ENCODE measurements at places on chromosomes 5 and 9.
A peak's percentile ranks its signal among the peaks of the same experiment; 100 is the strongest.

DNA sequence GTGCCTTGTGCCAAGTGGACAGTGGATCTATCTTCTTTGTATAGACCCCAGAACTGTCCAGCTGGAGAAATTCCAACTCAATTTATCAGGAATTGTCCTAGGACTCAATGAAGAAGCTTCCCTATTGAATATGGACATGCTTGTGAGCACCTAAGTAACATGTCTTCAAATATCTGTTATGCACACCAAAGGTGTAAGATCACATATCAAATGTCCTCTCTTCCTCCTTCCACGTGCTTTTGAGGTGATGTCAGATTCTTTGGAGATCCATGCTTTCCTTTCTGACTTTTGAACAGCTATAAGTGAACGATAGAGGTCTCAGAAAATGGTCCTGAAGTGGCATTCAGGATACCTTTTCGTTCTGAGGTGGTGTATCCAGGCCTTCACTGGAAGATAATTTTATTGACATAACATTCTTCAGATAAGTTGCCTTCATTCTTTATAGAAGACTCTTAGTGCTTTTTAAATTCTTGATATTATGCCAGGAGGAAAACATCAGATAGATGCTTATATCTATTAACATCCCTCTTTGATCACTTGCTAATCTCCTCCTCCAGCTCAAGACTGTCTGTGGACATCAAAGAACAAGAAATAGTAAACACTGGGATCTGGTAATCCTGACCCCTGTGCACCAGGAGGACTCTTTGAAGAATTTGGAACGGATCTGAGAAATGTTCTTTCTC, 246.4 kb downstream of the SMARCA2 start:
- no peak for ATAC-seq

DNA sequence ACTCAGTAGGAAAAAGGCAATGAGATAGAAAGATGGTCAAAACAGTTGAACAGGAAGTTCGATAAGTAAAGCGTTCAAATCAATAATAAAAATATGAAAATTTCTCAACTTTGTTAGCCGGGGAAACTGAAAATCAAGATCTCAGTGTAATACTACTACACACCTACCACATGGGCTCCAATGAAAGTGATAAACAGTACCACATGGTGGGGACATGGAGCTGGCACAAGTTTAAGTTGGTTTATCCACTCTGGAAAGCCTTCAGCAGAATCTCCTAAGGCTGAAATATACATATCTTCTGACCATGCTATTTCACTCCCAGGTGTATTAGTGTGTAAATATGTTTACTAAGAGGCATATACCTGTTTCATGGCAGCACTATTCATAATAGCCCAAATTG, 126.8 kb downstream of the NXNL2 start:
- no peak for ATAC-seq

DNA sequence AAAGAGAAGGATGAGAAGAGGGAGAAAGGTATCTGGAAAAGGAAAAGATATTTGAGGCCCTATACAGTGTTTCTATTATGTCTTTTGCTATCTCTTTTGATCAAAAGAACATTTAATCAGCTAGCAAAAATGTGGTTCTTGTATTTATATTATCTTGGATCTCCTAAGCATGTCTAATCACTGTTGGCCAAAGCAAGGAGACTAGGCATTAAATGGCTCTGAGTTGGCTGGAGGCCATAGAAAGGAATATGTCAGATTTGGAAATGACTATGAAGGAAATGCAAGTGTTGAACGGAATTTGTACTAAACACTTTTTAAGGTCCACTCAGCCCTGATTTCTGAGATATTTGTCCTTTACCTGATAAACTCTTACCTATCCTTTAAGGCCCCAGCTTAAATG, 22.4 kb upstream of the THG1L start:
- no peak for ATAC-seq

- peak; percentile 19 for ATAC-seq
Observed at GRCh38 chr5:127396490-127397155, 106.0 kb downstream of the MEGF10 start.

DNA sequence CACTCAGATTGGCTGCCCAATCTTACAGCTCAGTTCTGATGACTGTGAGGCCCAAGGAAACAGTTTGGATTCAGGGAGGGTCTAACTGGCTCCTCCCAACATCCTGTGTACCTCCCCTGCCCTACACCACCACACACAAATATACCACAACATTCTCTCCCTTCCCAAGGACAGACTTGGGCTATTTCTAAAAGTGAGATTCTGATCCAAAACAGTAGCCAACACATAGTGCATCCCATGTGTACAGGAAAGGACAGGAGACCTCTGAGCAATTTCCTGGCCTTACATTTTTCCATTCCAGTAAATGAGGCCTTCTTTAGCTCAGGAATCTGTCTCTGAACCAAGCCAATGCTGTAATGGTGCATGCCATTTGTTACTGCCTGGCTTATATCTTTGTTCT, 20.8 kb downstream of the ZNF366 start:
- no peak for ATAC-seq

DNA sequence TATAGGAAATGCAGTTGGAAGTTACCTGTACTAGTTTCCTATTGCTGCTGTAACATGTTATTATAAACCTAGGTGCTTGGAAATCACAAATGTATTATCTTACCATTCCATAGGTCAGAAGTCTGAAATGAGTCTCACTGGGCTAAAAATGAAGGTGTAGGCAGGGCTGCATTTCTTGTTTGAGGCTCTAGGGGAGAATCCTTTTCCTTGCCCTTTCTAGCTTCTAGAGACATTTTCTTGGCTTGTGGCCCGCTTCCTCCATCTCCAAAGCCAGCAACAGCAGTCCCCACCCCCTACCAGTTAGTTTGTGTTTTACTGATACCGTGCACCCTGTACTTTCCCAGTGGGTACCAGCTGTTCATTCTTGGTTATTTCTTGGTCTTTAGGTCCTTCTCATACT, 153.3 kb downstream of the SLF1 start:
- no peak for ATAC-seq

DNA sequence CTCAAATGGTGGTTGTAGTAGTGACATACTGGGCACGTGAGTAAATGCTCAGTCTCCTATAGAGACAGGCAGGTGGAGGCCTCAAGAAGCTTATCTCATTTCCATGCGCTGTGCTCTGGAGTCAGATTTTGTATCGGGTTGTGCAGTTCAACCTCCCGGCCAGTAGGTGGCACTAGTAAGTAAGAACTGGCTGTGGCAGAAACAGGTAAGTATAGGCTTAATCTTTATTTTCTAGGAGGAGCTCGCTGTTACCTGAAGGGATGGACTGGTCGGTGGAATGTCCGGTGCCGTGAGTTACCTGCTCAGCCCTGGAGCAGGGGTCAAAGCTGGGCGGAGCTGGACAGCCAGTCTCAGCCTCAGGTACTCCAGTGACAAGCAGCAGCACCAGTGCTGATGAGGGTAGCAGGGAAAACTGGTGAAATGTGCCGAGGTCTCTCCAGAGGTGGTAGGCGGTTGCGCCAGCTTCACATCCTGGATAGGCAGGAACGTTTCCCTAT, 880.1 kb upstream of the SEMA6A start:
- peak; percentile 56 for ATAC-seq

DNA sequence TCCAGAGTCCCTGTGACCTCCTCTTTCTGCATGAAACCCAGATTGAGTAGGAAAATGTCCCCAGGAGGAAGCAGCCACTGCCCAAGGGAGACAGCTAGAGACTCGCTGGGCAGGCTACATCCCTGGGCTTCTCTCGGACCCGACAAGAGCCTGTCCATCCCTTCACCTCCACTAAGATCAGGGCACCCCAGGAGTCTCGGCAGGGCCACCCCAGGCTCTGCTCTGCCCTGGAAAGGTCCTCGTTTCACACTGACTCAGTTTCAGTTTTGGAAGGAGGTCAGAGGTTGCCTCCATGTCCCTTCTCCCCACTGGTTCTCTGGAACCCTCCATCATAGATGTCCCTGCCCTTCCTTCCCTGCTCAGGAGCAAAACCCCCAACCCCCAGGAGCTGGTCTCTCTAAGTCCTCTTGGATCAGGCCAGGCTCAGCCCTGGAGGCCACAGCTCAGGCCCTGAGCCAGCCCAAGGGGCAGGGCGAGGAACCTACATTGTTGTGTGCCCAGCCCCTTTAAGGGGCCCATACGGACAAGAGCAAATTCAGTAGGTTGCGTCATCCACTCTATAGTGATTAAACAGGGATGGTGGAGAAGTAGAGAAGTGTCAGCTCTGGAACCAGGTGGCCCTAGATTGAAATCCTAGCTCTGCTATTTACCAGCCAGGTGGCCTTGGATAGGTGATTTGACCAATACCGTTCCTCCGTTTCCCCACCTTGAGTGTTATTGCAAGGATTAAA, 37.4 kb downstream of the C9orf50 start:
- no peak for ATAC-seq

DNA sequence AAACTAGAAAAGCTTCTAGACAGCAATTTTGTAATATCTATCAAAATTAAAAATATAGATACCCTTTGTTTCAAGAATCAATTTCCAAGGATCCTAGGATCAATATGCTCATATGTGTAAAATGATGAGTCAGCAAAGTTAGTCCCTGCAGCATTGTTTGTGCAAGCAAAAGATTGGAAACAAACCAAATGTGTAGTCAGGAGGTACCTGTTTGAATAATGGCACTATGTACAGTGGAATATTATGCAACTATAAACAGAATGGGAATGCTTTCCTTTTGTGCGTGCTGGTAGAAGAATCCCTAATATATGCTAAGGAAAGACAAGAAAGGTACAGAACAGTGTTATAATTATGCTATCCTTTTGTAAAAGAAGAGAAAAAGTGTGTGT, 58.5 kb upstream of the PJA2 start:
- peak; percentile 20 for ATAC-seq

DNA sequence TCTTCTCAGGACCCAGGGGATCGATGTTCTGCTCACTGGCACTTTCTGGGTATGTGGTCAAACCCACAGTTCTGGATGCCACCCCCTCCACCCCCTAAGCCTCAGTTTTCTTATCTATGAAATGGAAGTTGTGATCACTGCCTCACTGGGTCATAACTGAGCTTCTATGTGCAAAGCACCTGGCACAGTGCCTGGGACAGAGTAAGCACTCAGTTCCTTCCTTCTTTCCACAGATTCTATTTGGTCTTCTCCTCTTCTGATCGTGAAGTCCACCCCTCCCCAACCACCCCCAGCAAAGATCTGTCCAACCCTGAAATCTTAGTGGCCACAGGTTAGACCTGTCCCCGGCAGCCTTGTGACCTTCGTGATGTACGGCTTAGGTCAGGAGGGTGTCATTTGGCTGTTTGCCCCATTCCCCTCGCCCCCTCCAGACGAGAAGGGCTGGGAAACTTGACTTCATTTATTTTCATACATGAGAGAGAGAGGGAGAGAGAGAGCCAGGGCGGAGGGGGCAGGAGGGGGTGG, 181.4 kb downstream of the FGF18 start:
- no peak for ATAC-seq

DNA sequence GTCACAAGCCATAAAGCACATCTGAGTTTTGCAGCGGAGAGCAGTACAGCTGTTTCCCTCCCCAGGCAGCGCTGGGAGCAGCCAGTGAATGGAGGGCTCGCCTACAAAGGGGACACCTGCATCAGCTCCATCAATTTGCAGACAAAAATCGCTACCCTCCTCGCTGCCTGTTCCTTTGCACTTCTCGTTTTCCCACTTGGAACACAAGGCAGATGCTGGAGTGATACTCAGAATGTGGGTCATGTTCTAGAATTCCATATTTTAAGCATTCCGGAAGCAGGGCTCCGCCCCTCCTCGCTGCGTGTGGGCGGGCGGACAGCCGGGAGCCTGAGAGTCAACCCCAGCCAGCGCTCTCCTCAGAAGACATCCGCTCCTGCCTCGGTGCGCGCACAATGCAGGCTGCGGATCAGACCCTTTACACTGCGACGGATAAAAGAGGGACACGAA, 92.1 kb downstream of the LMNB1 start:
- peak; percentile 79 for ATAC-seq

GRCh38 chr5:1011226-1011631, 2.6 kb downstream of the NKD2 start:
- ATAC-seq = no peak

- no peak for ATAC-seq
Observed at GRCh38 chr9:70502690-70503089, 88.2 kb upstream of the KLF9 start.

GRCh38 chr5:33465120-33465519, 24.4 kb downstream of the TARS1 start:
- ATAC-seq = no peak

DNA sequence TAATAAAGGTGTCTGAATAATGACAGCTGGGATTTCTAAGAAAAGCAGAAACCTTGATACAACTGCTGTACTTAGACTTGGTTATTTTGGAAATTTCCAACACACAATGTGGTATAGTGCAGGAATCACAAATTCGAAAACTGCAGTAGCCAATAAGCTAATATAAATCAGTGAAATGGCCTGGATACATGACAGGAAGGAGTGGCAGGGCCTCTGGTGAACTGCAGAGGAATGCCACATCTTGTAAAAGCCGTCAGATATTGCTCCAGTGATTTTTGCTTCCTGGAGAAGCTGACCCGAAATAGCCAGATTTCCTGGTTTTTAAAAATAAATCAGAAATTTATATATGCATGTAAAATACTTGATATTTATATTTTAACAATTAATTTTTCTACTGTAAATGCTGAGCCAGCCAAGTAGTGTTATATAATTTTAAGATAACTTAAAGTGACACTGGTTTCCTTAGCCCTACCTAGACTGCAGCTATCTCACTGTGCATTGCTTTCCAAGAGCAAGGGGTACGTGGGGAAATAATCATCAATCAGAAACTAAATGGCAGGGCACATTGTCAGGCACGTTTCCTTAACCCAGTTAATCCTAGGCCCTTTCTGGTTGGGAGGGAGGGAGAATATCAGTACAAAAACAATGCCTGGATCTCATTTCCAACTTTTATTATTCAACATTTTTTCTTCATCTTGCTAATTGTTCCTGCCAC, 182.4 kb downstream of the RASEF start:
- no peak for ATAC-seq

- ATAC-seq = no peak
Observed at GRCh38 chr5:179873588-179874110, 15.0 kb upstream of the MRNIP start.

DNA sequence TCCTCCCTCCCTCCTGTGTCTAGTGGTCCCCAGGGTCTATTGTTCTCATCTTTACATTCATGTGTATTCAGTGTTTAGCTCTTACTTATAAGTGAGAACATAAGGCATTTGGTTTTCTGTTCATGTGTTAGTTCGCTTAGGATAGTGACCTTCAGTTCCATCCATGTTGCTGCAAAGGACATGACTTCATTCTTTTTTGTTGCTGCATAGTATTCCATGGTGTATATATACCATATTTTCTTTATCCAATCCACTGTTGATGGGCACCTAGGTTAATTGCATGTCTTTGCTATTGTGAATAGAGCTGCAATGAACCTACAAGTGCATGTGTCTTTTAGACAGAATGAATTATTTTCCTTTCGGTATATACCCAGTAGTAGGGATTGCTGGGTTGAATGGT, 46.8 kb downstream of the FYB1 start:
- ATAC-seq = no peak

DNA sequence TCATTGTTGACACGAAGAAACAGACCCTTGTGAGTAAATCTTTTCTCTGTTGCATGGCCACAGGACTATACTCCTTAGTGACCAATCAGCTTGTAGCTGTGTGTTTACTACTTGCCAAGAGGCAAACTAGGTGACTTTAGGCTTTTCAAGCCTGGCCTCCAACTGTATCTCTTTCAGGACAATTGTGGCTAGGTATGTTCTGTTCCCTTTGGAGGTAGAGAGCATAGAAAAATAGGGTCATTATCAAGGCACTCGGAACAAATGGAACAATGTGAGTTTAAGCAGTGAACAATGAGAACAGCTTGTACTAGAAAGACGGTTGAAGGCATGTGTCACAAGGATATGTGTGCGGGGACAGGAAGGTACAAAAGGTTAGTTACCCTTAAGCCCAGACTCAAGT, 48.1 kb downstream of the SLC46A2 start:
- ATAC-seq = no peak

- ATAC-seq = no peak
Observed at GRCh38 chr9:91033797-91034196, 232.2 kb downstream of the SYK start.

- no peak for ATAC-seq
Observed at GRCh38 chr5:158301186-158301585, 442.2 kb upstream of the CLINT1 start.

All from motor neuron (in vitro differentiated cells).